ENCODE measurements at places on chromosomes 13 and 19.
A peak's percentile ranks its signal among the peaks of the same experiment; 100 is the strongest.

DNA sequence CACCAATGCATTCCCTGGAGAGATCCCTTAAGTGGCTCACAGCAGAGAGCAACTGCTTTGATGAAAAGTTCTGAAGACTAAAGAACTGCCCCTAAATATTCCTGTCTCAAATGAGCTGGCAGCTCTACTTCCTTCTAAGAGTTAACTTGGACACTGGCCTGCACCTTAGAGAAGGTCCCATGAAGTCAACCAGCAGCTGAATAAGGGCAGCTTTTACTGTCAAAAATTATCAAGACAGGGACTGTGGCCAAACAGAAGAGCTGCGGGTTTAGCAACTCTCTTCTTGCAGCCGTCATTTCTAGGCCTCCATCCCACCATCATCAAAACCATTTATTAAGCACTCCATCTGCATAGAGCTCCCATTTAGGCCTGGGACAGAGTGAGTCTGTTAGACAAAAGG, 491.1 kb upstream of the TSHZ3 start:
- no peak for DNase-seq

GRCh38 chr19:3210347-3211017, 14.0 kb upstream of the CELF5 start:
- no peak for DNase-seq

- DNase-seq, result peak; percentile 17
Measured at GRCh38 chr13:26062853-26063444, 11.1 kb upstream of the SHISA2 start.

DNA sequence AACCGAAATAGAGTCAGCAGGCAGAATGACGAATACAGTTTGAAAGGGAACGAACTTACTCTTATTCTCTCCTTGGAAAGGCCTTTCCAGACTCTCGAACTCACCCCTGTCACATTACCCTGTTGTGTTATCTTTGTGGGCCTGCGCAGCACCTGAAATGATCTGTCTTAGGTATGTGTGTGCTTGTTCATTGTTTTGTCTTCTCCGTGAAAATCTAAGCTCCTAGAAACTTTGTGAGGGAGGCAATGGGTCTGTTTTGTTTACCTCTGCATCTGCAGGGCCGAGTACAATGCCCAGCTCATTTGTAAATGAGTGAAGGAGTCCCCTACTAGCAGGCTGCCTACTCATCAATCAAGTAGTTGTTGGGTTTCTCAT, 19.6 kb downstream of the HMGB1 start:
- DNase-seq, result no peak

DNA sequence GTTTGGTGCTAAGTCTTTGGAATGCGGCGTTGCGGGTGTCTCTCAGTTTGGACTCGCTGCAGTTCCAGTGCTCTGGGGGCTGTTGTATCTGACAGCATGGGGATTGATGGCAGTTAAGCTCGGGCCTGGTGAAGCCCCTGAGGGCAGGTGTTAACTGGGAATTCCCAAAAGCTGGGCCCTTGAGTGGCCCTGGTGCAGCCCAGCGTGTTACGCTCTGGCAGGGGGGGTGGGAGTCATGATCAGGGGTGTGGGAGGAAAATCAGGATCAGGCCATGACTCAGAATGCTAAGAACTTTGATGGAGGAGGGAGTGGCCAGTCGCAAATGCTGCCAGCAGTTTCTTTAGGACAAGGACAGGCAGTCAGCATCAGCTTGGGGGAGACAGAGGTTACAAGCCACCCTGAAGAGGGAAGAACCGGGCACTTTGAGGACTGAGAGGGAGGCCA, 19.6 kb downstream of the AP2A1 start:
- DNase-seq, result peak; percentile 51

GRCh38 chr19:2691951-2692350, 10.5 kb downstream of the GNG7 start:
- DNase-seq, result no peak

DNA sequence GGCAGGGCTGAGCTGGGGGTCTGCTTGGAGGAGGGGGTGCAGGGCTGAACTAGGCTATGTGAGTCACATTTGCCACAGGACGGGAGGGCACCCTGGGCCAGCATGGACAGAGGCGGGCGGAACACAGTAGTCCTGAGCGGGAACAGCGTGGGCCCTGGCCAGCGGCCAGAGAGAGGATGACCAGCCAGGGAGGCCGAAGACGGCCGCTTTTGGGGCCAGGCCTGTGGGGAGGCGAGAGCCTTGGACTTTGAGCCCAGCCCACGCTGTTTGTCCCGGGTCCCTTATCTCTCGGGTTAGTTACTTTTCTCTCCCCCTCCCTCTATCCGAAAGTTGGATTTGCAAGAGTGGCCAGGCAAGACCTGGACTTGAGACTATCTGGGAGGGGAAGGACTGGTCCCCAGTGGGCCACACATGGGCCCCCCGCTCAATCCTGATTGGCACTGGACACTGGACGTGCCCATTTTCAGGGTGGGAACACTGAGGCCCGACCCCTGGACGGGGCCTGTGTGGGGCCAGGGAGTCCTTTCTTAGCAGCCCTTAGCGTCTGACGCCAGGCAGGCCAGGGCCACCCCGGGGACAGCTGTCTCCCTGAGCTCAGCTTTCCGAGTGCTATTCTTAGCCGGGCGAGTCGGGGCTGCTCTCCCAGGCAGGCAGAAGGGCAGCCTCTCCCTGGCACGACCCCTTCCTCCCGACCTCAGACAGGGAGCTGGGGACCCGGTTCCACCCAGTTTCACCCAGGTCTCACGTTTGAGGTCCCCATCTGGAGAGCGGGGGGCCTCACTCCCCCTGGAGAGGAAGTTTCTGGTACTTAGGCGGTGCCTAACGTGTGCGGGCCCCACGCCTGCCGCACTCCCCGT, 833 bp downstream of the GAMT start:
- no peak for DNase-seq

DNA sequence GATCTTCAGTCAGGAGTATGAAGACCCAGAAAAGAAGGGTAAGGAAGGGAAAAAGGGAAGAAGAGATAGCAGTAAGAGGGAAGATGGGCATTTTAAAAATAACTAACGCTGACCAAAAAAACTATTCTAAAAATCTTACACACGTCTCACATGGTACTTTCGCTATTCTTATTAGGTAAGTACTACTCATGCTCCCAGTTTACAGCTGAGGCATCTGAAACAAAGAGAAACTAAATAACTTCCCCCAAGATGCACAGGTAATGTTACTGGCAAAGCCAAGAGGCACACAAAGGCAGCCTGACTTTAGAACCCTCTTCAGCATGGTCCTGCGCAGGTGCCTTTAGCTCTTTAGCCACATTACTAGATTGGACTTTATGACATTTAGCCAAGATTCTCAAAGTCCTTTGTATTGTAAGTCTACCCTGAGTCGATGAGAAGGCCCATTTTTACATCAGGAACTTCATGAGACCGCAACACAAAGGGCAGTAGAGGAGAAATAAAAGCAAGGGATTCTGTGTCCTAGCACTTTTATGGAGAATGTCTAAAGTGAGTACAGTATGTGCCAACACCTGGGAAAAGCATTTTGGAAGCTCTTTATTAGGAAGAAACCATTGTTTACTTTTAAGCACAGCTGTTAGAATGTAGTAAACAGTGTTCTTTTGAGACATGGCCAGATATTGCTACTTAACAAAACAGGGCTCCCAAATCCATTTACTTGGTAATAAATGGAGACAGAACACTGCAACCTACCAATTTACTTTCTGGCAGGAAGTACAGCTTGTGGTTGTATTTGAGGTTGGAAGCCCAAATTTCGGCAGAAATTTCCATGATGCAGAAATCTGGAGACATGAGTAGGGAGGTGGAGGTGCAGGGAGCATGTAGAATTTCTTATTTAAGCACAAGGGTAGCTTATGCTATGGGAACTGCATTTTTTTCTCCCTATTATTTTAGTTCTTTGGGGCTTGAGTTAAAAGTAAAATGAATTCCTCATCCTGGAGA, 250.7 kb downstream of the KCTD12 start:
- DNase-seq, result no peak

DNA sequence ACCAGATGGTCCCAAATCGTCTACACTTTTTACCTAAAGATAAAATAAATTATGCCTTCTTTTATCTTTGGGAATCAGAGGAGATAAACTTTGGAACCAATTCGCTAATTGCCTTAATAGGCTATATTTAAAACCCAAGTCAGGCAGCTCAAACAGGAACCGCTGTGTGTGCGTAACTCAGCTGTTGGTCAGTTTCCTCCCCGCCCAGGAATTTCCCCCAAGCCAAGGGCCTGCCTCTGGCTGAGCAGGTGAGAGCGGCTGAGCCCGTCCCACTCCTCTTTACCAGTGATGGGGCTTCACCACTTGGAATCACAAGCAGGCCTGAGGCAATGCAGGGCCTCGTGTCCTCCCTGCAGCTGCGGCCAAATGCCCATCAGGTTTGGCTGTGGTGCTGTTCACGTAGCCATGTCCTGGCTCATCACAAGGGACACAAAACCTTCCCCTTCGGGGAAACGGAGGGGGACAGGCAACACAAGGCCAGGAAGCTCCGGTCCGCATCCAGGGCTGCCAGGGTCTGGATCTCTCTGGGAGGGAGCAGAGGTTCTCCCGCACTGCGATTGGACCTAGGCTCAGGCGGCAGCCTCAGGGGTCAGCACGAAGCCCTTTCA, 503 bp upstream of the SLC7A9 start:
- no peak for DNase-seq

GRCh38 chr13:87777387-87777786, 106.2 kb downstream of the SLITRK5 start:
- DNase-seq, result no peak

- DNase-seq, result peak; percentile 55
Measured at GRCh38 chr13:33228648-33229445, 56.7 kb downstream of the STARD13 start.

GRCh38 chr19:12913011-12913561, 6.0 kb downstream of the SYCE2 start:
- peak; percentile 24 for DNase-seq

DNA sequence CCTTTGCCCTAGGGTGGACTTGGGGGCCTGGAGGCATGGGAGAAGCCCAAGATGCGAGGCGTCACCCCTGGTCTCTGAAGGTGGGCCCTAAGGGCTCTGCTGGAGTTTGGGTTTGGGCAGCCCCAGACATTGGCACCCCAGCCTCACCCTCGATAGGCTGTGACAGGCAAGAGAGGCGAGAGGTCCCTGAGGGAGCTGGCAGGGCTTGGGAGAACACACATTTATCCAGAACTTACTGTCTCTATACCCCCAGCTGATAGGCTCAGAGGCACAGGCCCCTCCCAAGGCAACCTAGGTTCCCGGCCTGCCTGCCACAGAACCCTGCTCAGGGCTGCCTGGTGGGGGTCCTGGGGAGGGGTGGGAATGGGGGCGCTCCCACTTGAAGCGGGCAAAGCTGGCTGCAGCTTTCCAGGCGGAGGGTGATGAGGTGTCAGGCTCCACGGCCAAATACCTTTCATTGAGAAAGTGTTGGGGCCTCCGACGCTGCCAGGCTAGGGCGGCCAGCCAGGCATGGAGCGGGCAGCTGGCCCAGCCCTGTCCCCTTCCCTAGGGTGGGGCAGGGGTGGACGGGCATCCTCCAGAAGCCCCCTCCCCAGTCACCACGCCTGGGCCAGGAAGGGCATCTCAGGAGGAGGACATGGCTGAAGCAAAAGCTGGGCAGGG, 9.7 kb downstream of the CILP2 start:
- no peak for DNase-seq

DNA sequence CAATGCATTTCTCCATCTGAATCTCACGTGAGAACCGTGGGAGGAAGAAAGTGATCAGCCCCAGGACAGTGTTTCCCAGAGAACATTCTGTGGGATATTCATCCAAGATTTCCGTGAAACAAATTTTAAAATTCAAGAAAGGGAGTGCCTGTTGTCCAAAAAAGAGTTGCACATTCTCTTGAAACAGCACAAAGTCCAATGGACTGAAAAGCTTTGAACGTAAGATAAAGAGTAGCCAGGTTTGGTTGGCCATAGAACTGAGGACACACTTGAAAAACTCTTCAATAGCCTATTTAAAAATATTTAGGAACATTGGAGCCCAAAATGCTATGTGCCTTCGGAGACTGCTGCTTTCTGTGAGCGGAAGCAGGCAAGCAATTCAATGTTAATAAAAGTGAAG, 353.9 kb downstream of the MYO16 start:
- DNase-seq, result no peak

- no peak for DNase-seq
Measured at GRCh38 chr13:65453982-65454381, 1776.2 kb downstream of the PCDH9 start.

- DNase-seq, result no peak
Measured at GRCh38 chr13:27991881-27992280, 3.4 kb upstream of the URAD start.

GRCh38 chr13:35882722-35883497, 248.3 kb downstream of the DCLK1 start:
- DNase-seq, result no peak

DNA sequence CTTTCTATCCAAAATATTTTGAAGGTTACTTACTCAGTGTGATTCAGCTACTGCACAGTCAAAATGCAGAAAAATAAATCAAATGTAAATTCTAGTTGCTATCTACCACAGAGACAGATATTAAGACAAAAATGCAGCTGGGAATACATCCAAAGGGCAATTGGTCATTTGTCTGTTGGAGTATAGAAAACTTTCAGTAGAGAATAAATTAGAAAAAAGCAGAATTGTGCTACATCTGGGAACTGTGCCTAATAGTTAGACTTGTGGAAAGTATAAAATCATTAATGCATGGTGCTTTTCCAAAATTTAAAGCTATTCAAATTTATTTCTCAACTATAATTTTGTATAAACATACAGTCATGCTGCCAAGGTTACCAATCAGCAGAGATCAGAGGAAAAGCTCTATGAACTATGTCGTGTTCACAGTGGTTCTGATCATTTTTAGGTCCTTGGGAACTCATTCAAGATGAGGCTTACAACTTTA, 1635.8 kb downstream of the PCDH9 start:
- DNase-seq, result peak; percentile 70

DNA sequence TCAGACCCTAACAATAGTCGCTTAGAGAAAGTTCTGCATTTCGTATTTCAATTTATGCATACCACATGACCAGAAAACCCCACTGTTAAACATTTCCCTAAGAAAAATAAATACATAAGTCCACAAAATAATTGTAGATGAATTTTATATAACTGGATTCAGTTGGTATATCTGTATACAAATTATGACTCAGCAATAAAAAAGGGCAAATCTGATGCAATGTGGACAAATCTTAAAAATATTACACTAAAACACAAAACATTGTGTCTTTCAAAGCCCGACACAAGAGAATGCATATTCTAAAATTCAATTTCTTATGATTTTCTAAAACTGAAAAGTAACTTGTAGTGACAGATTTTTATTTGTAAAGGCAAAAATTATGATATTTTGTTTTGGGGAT, 1005.0 kb downstream of the EFNB2 start:
- no peak for DNase-seq

- peak; percentile 34 for DNase-seq
Measured at GRCh38 chr13:39870197-39870747, 214.8 kb downstream of the COG6 start.

GRCh38 chr19:50835103-50835784, 1.9 kb upstream of the KLK15 start:
- DNase-seq, result no peak

DNA sequence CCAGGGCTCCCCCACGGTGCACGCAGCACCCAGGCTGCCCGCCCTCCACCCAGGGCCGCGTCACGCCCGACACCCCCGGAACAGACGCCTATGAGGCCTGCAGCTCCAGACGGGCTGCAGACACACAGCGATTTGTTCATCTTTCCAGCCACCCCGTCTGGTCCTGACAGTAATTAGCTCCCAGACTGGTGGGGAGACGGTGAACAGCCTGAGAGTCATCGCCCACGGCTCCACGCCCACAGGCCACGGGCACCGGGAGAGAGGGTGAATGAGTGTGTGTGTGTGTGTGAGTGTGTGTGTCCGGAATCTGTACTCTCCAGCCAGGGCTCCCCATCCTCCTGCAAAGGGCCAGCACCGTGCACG, 18.1 kb downstream of the GADD45B start:
- peak; percentile 57 for DNase-seq

GRCh38 chr13:30148786-30149185, 158.6 kb downstream of the KATNAL1 start:
- DNase-seq, result no peak
